Left renal pelvis (tissue), 4 donors: ENCODE measurements at places on chromosomes 11 and 22. TPM values are rescaled to one million over a fixed set of nuclear protein-coding genes. Genes with fewer than 3 reads are reported as not detected.

Gene RIMBP3C
- 0.43 TPM for polyA plus RNA-seq

Gene KBTBD4
- polyA plus RNA-seq = 21.2 TPM

Gene ARHGEF17
- polyA plus RNA-seq = 68.5 TPM

Gene SPTY2D1
- polyA plus RNA-seq = 25.7 TPM

Gene ELMOD1
- polyA plus RNA-seq = 0.19 TPM

Gene SCGB2A2
- polyA plus RNA-seq = not detected

Gene ABCG4
- polyA plus RNA-seq = 0.70 TPM

Gene SLC22A9
- polyA plus RNA-seq = not detected

- DNase-seq = no peak
Measured at GRCh38 chr11:10785146-10785474, 23.6 kb downstream of the EIF4G2 start.

GRCh38 chr11:68525930-68526329 is 65.4 kb downstream of the PPP6R3 start:
- DNase-seq = no peak

DNA sequence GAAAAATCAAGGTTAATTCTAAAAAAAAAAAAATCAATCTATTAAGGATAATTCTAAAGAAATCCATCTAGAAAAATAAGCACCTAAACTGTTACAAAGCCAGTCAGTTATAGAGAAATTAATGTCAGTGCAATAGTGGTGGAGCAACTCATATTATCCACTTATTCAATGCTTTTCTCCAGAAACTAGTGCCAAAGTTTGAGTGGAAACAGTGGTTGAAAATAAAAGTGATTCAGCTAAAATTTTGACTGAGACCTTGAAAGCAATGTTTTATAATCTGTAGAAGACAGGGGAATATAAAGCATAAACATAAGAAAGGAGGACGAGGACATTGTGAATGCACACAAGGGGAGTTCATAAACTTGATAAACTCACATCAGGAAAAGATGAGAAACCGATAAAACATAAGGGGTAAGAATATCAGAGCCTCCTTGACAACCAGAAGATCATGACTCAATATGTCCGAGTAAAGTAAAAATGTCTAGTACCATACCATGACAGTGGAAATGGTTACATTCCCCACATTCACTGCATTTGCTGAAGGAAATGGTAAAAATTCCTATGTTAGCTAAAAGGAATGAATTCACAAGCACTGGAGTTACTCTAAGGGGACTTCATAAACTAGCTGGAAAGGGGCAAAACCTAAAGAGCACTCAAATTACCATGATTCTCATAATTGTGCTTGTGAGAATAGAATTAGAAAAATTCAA is 58.7 kb upstream of the SLC5A12 start:
- no peak for DNase-seq

DNA sequence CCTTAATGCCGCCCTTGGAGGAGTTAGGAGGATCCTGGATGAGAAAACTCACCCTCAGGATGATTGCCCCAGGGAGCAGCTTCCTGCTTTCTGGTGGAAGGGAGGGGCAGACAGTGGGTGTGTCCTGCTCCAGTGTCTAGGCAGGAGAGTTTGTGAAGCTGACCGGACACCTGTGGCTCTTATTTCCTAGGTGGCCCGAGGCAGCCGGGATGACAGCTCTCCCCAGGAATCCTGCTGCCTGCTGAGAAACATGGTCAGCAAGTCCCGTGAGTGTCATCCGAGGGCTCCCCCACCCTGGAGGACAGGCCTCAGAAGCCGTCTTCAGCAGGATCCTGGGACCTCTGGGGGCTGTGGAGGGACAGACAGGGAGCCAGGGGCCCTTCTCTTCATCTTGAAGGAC is 50.4 kb downstream of the ST3GAL4 start:
- DNase-seq = no peak

DNA sequence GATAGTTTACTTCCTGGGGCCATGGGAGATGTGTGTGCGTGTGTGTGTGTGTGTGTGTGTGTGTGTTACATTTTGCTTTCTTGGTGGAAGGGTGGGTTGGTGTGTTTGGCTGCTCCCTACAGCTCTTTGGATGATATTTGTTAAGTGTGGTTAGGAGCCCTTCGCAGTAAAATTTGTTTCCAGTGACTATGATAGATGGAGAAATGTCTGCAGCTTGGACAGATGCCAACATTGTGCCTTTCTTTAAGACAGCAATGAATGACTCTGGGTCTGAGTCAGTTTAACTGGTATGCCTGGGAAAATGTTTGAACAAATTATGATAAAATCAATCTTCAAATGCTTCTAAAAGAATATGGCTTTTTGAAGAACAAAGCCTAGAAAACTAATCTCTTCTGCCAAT is 102.7 kb upstream of the TRPC6 start:
- DNase-seq = no peak

GRCh38 chr11:121898903-121899302 is 217.1 kb downstream of the BLID start:
- no peak for DNase-seq

DNA sequence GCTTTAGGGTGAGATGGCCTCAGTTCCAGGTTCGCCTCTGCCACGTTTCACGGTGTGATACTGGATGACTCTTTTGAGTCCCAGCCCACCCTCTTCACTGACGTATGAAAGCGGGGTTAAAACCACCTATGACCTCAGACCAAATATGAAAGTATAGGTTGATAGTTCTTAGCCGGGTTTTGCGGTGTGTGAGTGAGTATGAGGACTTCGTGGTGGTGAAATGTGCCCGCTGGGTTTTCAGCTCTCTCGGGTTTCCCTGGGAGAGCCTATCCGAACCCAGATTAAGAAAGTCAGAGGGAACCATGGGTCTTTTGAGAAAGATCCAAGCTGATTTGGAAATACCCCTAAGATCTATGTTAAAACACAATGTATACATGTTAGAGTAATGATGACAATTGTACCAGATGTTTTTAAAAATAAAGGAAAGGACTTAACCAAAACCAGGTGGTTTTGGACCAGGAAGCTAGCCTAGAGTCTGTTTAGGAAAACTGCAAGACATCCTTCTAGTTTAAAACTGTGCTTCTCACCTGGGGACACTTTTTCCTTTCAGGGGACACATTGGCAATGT is 25.8 kb upstream of the ST3GAL4 start:
- DNase-seq = no peak

GRCh38 chr11:45042560-45042959 is 91.9 kb upstream of the TP53I11 start:
- DNase-seq = no peak

GRCh38 chr11:91972665-91973266 is 251.9 kb upstream of the FAT3 start:
- DNase-seq = no peak

- DNase-seq = no peak
Measured at GRCh38 chr11:112589155-112589554, 328.5 kb upstream of the PLET1 start.

GRCh38 chr22:35987487-35987886 is 41.1 kb downstream of the RBFOX2 start:
- no peak for DNase-seq

GRCh38 chr22:27895600-27895999 is 23.5 kb downstream of the PITPNB start:
- DNase-seq = no peak

- DNase-seq = no peak
Measured at GRCh38 chr22:47586038-47586437, 823.6 kb downstream of the TBC1D22A start.

DNA sequence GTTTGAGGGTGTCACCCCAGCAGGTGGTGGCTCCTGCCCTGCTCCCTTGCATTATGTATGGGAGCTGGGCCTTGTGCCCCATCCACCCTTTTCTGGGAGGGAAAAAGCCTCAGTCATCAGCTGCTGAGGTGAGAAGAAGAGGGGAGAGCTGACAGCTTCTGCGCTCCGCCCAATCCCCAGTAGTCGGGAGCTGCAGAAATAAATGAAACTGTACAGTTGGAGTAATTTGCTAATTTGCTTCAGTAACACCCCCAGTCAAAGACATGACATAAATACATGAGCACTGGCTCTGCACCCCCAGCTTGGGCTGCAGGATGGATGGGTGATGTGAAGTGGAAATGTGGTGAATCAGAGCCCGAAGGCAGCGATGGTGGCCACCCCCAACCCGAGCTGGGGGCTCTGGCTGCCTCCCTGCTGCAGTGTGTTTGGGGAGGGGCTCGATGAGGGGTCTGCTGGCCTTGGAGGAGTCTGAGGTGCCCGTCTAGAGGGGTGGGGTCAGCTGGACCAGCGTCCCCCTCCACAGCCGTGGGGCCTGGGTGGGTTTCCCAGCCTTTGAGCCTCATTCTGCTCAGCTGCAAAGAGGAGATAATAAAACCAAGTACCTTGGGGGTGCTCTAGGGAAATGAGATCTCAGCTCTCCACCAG is 59.2 kb downstream of the MPPED1 start:
- no peak for DNase-seq

DNA sequence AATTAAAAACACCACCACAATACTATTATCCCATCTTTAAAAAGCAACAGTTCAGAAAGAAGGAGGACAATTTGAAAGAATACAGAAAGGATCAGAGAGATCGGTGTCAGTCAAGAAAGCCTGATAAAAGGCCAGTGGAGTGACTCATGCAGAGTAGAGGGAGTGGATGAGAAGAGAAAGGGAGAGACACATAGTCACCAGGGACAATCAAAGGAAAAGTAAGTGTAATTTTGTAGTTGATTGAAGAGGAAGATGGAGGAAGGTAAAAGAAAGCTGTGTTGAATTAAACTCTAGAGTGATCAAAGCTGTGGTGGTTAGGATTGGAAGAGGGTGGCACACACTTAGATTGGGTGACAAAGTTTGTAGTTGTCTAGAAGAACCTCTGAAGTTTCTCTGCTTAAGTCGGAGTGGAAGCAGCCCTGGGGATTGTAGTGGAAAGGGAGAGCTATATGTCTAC is 14.1 kb downstream of the SPECC1L start:
- DNase-seq = no peak

DNA sequence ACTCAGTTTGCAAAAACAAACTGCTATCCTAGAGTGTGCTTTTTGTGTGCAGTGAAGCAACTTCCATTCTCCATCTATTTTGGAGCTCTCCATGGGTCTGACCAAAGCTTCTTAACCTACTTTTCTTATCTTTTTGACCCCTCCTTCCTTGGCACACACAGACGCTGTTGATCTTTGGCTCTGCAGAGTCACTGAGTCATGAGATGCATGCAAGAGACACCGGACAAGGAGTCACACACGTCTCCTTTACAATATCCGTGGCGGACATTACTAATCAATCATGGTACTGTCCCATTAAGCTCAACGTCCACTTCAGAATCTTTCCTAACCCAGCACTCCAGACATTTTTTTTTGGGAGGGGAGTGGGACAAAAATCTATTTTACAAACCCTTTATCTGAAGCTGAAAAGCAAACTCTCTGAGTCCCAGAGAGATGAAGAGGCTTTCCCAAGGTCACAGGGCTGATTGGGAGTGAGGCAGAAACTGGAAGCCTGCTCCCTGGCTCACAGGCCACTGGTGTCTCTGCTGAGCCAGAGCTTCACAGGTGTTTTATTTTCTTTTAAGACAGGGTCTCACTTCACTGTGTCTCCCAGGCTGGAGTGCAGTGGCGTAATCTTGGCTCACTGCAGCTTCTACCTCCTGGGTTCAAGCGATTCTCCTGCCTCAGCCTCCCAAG is 165.8 kb upstream of the SYT13 start:
- DNase-seq = no peak

- DNase-seq = no peak
Measured at GRCh38 chr22:33272871-33273270, 214.7 kb upstream of the SYN3 start.

GRCh38 chr11:110424775-110425444 is 4.8 kb upstream of the FDX1 start:
- no peak for DNase-seq

DNA sequence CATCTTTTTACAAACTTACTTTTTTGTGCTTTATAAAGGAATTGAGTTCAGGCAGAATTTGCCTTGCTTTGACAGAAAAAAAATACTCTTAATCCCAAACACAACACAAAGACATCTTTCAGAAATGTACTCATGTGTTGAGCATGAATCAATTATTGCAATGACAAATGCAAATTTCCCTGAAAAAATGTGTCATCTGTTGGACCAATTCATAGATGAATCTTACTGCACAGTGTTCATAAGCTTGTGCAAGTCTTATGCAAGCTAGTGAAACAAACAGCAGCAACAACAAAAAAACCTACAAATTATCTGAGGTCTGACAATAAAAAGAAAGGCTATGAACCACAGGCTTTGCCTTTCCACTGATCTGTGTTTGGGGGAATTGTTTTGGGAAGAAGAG is 42.3 kb upstream of the HTATIP2 start:
- DNase-seq = no peak

GRCh38 chr11:65419772-65420481 is 2.7 kb upstream of the NEAT1 start:
- DNase-seq = no peak

- DNase-seq = no peak
Measured at GRCh38 chr22:28381429-28382167, 298.0 kb downstream of the TTC28 start.

- no peak for DNase-seq
Measured at GRCh38 chr11:10273738-10274137, 20.3 kb downstream of the SBF2 start.

DNA sequence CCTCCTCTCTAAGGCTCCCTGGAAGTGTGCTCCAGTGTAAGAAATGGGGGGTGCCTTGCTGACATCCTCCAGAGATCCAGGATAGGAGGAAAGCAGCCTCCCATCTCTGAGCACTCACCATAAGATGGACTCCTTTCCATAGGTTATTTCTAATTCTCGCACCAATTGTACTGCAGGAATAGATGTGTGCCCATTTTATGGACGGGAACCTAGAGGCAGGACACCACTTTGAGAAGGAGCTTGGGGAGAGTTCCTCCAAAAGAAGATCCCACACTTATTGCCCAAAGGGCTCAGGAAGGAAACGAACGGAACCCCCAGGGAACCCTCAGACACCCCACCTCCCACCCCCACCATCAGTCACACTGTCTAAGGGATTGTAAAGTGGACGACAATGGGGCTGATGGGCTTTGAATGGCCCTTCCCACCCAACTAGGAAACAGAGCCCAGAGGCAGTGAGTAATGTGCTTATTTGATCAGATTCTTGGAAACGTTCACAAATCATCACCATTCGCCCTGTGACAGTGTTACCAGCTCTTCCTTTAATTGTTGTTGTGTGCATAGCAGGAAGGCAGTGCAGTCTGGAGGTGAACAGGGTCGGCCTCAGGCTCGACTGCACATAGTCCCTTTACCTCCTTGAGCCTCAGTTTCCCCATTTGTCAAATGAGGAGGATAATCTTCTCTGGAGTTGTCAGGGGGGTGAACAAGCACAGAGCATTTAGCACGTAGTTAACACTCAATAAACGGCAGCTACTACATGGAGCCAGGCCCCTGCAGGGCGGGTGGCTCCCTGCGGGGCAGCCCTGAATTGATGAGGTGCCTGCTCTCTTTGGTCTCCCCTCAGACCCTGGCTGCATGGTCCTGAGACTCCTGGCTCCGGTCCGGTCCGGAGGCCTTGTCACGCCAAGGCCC is 8.4 kb upstream of the MN1 start:
- DNase-seq = no peak

DNA sequence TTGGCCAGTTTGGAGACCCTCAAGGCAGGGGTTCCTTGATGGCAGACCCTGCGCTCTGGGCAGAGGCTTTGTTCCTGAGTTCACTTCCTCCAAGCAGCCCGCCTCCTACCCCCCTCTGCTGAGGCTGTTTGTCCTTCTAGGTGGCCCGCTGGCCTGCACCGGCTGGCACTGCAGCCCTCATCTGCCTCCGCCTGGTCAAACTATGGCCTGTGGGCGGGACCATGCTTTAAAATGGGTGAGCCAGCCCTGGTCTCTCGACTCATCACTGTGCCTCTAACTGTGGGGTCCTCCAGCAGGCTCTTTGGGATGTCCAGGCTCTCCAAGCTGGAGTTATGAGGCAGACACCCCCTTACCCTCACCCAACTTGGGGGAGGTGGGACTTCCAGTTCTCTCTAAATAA is 114.1 kb upstream of the SLC22A12 start:
- no peak for DNase-seq

GRCh38 chr11:46351148-46351547 is 3.9 kb downstream of the DGKZ start:
- DNase-seq = no peak
